ENCODE measurements at places on chromosomes 11 and 22. TPM values are rescaled to one million over a fixed set of nuclear protein-coding genes. Genes with fewer than 3 reads are reported as not detected.

SAA2 gene
- 1.4 TPM for total RNA-seq

GRCh38 chr11:62999156-62999555 lies 14.4 kb upstream of the SLC22A6 start:
- H3K36me3 ChIP-seq: no peaks in the 10 kb centered on the region
- no peaks in the 10 kb centered on the region for H3K27me3 ChIP-seq
- DNase-seq: no peak
- no peak overlapping the region for H3K27ac ChIP-seq
- H3K4me1 ChIP-seq: no peaks in the 10 kb centered on the region
- H3K4me3 ChIP-seq: no peak overlapping the region

OR51B4 gene
- not detected for total RNA-seq

TSGA10IP gene
- not detected for total RNA-seq

TTLL1 gene
- 5.2 TPM for total RNA-seq

GRCh38 chr22:47279746-47280145 lies 517.3 kb downstream of the TBC1D22A start:
- H3K36me3 ChIP-seq: no peaks in the 10 kb centered on the region
- no peak overlapping the region for H3K4me3 ChIP-seq
- no peak for DNase-seq
- H3K27ac ChIP-seq: no peak overlapping the region
- H3K27me3 ChIP-seq: no peaks in the 10 kb centered on the region

TBX10 gene
- not detected for total RNA-seq

- H3K27me3 ChIP-seq: no peaks in the 10 kb centered on the region
- no peaks in the 10 kb centered on the region for H3K4me1 ChIP-seq
- DNase-seq: no peak
- no peak overlapping the region for H3K27ac ChIP-seq
These were observed 45.6 kb upstream of the HIPK3 start for GRCh38 chr11:33211580-33211979.

GRCh38 chr11:21630934-21631478 lies 561.9 kb upstream of the ANO5 start:
- no peak overlapping the region for H3K4me3 ChIP-seq
- H3K27me3 ChIP-seq: no peaks in the 10 kb centered on the region
- no peak for DNase-seq
- H3K36me3 ChIP-seq: no peaks in the 10 kb centered on the region
- H3K27ac ChIP-seq: no peak overlapping the region

SEC14L6 gene
- total RNA-seq: 1.1 TPM

DNA sequence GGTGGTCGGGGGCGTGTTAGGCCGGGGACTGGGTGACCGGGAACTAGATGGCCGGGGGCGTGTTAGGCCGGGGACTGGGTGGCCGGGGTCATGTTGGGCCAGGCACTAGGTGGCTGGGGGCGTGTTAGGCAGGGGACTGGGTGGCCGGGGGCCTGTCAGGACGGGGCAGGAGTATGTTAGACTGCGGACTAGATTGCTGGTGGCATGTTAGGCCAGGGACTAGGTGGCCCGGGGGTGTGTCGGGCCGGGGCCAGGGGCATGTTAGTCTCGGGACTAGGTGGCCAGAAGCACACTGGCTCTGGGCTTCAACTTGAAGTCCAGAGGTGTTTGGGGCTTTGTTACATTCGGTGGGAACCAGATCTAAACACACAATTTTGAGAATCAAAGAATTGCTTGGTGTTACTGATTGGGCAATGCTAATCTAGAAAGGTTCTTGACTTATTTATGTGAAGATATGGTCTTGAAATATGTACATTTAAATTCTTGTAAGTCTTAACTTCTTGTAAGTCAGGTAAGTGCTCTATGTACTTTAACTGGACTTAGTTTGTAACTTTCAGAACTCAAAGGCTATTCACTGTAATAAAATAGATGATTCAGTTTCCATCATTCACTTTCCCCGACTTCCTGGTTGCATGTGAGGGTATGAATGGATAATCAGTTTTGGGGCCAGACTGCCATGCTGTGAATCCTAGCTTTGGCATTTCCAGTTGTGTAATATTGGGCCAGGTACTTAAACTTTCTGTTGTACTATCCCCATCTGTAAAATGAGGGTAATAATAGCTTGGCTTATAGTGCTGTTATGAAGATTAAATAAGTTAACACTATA lies 1.1 kb downstream of the EXT2 start:
- DNase-seq: no peak
- peaks cover 15% of the 10 kb centered on the region for H3K4me1 ChIP-seq
- H3K4me3 ChIP-seq: peak overlapping the region; percentile 70

DNA sequence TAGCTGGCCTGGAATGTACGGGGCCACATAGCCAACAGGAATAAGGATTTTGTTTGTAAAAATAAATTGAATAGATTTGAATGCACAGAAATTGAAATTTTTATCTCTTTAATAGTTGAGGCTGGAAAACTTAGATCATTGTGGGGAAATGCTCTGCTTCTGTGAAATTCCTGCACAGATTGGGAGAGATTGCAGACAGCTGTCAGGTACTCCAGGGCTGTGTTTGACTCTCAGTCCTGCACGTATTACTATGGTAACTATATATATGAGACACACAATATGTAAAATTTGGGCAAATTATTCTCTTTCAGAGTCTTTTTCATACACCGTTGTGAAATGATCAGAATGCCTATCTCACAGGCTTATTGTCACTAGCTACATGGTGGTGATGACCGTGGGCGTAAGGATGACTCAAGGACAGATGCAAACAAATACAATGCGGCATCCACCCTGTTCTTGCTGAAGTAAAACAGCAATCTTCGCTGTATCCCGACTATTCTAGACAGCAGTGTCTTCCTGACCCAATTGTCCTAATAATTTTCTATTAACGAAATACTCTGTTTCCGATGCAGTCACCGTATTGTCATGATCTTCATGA lies 79.4 kb downstream of the ZC3H12C start:
- DNase-seq: peak; percentile 36
- no peak overlapping the region for H3K27ac ChIP-seq
- H3K4me1 ChIP-seq: peaks cover 7% of the 10 kb centered on the region
- no peaks in the 10 kb centered on the region for H3K27me3 ChIP-seq
- H3K36me3 ChIP-seq: no peaks in the 10 kb centered on the region

GRCh38 chr11:9802291-9802861 lies 138.5 kb downstream of the SWAP70 start:
- H3K4me1 ChIP-seq: no peaks in the 10 kb centered on the region
- peaks cover 5% of the 10 kb centered on the region for H3K36me3 ChIP-seq
- DNase-seq: no peak
- no peak overlapping the region for H3K4me3 ChIP-seq

- no peaks in the 10 kb centered on the region for H3K36me3 ChIP-seq
- no peak for DNase-seq
- H3K27ac ChIP-seq: no peak overlapping the region
- no peaks in the 10 kb centered on the region for H3K4me1 ChIP-seq
These were observed 21.6 kb upstream of the TMA7B start for GRCh38 chr22:39938509-39939111.

DNA sequence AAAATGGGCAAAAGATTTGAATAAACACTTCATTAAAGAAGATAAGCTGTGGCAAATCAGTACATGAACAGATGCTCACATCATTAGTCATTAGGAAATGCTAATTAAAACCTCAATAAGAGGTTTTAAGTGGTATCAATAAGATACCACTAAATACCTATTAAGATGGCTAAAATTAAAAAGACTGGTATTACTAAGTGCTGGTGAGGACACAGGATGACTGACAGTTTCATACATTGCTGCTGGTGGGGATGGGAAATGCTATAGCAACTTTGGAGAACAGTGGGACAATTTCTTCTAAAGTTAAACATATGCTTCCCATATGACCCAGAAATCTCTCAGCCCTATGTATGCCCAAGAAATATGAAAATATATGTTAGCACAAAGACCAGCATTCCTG lies 69.2 kb downstream of the COMMD9 start:
- H3K36me3 ChIP-seq: no peaks in the 10 kb centered on the region
- no peaks in the 10 kb centered on the region for H3K27me3 ChIP-seq
- DNase-seq: no peak
- no peaks in the 10 kb centered on the region for H3K4me1 ChIP-seq

FXYD6 gene
- 28.6 TPM for total RNA-seq

Data from right atrium auricular region (tissue), 2 donors.